ENCODE measurements at places on chromosomes 7 and 10.
A peak's percentile ranks its signal among the peaks of the same experiment; 100 is the strongest.

DNA sequence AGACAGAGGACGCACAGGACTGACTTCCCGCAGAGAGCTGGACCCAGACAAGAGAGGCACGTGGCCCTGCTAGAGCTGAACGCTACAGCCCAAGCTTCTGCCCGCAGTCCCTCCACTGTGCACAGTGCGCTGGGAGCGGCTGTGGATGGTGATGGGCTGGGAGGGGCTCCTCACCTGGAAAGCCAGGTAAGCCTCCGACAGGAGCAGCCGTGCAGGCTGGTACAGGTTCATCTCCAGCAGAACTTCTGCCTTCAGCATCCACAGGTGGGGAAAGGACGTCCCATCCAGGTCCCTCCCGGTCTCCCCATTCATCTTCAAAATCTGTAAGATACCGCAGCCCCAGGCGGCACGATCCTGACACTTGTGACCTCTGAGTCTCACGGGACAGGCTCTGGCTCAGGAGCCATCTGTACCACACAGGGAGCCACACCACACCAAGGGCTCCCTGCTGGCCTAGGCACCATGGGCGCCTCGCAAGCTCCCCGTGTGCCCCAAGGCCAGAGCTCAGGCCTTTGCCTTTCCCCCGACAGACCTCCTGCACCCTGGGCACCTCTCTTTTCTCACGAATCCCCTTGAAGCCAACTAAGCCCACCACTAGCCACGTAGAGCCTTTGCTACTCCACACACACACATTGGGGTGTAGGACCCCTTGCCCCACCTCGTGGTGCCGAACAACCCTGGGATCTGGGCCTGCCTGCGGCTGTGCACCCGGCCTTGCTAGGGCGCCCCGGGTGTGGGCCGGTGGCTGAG lies 76.3 kb downstream of the CFAP46 start:
- no peak for DNase-seq

- DNase-seq: peak; percentile 5
These were observed 10.2 kb downstream of the SSBP1 start for GRCh38 chr7:141748396-141748795.

DNA sequence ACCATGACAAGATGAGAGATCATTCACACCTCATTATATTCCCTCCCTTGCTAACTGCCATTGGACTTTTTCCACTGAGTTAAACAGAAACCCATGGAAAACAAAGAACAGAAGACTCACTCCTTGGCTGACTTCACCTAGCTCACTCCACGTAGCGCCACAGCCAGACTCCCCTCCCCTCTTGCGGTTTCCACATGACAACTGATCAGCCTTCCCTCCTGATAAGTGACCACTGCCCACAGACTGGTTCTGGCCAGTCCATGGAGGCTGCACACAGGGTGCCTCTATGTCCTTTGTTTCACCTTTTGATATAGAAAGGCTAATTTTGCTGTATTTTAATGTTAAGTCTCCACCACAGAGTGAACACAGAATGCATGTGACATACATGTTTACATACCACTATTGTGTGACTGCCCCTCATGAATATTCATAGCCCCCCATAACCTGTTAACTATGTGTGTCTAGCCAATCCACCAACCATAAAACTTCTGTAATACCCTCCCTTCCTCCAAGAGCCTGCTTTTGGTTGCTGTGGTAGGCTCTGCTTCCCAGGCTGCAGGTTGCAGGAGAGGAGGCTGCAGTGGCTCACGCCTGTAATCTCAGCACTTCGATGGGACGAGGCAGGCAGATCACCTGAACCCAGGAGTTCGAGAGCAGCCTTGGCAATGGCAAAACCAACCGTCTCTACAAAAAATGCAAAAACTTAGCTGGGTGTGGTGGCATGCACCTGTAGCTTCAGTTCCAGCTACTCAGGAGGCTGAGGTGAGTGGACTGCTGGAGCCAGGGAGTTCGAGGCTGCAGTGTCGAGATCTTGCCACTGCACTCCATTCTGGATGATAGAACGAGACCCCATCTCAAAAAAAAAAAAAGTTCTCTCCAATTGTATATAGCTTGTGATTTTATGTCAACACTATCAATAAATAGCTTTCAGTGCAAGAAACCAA lies 10.0 kb upstream of the IFIT5 start:
- no peak for DNase-seq

DNA sequence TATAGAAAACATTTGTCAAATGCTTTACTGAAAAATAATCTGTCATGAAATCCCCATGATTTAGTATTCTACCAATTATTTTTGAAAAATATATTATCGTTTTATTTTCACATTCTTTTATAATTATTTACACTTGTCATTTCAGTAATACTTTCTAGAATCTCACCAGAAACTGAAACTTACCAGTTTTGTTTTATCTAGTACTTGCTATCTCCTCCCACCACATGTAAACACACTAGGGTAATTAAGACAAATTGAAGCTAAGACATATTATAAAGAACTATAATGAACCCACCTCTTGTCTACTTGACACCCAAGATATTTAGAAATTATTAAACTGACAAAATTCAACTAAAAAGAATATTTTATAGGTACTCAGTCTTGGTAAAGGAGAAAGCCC lies 51.5 kb upstream of the GRM3 start:
- no peak for DNase-seq

- DNase-seq: no peak
These were observed 63.2 kb downstream of the MKI67 start for GRCh38 chr10:128062881-128063563.

DNA sequence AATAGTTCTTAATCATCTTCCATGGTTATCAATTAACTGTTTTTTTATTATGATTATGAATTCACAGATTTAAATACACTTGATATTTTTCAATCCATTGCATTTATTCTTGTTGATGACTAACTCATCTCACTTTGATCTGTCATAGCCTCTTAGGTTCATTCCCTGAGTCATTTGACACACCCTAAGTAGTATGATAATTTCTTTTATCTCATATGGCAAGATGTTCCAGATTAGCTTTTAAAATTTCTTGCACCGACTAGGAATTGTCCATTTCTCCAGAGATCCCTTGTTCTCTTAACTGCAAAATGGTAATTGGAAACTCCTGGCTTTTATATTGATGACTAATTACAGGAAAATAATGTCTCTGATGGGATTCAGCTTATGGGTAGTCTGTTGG lies 87.6 kb upstream of the CCDC6 start:
- no peak for DNase-seq

GRCh38 chr7:27194686-27195379 lies 5.1 kb downstream of the HOXA13 start:
- no peak for DNase-seq

- no peak for DNase-seq
These were observed 5.3 kb upstream of the KCNIP2 start for GRCh38 chr10:101848894-101849351.

GRCh38 chr7:101744588-101744987 lies 72.8 kb upstream of the CUX1 start:
- DNase-seq: no peak

DNA sequence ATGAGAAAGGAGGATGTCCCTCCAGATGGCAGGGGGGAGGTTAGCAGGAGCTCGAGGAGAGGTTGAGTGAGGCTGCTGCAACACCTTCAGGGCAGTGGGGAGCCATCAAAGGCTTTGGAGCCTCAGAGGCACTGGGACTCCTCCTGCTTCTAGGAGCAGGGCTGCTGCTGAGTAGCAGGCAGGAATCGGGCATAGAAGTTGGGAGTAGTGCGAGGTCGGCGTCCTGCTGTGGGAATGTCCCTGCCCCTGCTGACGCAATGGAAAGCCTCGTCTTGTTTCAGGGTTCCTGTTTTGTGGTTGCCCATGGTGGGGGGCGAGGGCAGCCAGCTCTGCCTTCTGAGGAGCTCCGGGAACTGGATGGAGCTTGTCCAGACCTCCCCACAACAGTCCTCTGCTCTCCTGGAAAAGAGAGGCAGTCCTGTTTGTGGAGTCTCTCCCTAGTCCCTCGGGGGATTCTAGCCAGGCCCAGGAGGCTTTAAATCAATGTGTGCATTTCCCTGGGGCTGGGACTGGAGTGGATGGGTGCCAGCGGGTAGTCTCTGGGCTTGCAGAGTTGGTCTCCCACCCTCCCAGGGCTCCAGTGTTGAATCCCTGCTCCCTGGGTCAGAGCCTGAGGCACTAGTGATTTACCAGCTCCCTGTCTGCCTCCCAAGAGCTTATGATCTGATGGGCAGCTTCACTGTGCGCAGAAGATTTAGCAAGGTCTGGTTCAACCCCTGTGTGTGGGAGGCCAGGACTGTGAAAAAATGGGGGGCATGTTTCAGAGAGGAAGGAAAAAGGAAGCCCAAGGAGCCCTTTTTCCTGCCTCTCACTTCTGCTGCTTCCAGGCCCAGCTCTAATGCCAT lies 98.7 kb upstream of the PPIF start:
- peak; percentile 39 for DNase-seq

DNA sequence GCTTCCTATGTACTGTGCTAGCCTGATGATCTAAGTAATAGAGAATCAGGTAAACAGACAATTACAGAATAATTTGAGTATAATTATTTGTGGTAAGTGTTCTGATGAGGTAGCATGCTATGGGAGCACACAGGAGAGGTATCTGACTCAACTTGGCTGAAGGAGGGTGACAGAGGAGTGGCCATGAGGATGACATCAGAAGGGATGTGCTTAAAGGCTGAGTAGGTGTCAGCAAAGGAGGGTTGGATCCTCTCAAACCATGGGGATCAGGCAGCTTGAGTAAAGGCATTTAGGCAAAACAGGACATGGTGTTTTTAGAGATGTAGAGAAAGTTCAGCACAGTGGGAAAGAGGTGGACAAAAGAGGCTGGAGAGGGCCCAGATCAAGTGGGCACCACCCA lies 29.0 kb downstream of the KLHDC10 start:
- no peak for DNase-seq

DNA sequence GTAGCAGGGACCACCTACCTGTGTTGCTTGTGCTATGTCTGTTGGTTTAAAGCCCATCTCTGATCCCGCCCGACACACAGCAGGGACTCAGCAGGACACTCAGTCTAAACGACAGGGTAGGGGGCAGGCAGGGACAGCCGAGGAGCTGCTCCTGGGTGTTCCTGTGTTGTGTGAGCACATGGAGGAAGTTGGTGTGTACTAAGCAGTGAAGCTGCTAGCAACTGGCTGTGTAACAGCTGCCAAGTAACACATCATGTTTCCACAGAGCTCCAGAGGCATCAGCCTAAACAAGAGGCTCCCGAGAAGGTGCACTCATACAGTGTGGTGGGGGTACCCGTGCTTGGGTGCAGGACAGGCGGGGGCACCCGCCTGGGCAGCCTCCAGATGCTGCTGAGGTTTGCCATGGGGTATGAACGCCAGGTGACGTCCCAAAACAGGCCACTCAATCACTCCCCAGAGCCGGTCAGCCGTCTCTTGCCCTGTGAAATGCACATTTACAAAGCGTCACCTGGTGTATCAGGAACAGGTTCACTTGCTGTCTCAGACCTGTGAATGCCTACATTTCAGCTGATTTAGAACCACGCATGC lies 59.6 kb downstream of the PTPRN2 start:
- no peak for DNase-seq
